Glutamatergic neuron (in vitro differentiated cells): ENCODE measurements at places on chromosomes 6 and 20. TPM values are rescaled to one million over a fixed set of nuclear protein-coding genes. Genes with fewer than 3 reads are reported as not detected.
A peak's percentile ranks its signal among the peaks of the same experiment; 100 is the strongest.

DNA sequence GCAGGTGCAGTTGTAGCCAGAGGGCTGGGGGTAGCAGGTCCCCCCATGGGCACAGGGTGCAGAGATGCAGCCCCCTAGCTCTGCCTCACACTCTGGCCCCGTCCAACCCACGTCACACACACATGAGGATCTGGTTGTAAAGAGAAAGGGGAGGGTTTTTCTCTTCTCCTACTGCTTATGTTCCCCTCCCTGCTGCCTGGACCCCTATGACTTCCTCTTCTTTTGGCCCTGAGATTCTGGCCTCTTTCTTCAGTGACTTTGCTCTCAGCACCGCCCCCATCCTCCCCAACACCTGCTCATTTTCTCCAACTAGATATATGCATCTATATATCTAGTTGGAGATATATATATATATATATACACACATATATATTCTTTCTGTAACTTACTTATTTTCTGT is 9.7 kb downstream of the NOTCH4 start:
- H3K27ac ChIP-seq, result no peak overlapping the region
- no peak overlapping the region for H3K4me3 ChIP-seq
- no peaks in the 10 kb centered on the region for H3K4me1 ChIP-seq
- no peak for DNase-seq

GRCh38 chr20:36110994-36111393 is 43.5 kb upstream of the EPB41L1 start:
- peaks cover 8% of the 10 kb centered on the region for H3K27me3 ChIP-seq
- H3K4me1 ChIP-seq, result peaks cover 11% of the 10 kb centered on the region
- peak overlapping the region; percentile 15 for H3K27ac ChIP-seq
- H3K4me3 ChIP-seq, result no peak overlapping the region

DNA sequence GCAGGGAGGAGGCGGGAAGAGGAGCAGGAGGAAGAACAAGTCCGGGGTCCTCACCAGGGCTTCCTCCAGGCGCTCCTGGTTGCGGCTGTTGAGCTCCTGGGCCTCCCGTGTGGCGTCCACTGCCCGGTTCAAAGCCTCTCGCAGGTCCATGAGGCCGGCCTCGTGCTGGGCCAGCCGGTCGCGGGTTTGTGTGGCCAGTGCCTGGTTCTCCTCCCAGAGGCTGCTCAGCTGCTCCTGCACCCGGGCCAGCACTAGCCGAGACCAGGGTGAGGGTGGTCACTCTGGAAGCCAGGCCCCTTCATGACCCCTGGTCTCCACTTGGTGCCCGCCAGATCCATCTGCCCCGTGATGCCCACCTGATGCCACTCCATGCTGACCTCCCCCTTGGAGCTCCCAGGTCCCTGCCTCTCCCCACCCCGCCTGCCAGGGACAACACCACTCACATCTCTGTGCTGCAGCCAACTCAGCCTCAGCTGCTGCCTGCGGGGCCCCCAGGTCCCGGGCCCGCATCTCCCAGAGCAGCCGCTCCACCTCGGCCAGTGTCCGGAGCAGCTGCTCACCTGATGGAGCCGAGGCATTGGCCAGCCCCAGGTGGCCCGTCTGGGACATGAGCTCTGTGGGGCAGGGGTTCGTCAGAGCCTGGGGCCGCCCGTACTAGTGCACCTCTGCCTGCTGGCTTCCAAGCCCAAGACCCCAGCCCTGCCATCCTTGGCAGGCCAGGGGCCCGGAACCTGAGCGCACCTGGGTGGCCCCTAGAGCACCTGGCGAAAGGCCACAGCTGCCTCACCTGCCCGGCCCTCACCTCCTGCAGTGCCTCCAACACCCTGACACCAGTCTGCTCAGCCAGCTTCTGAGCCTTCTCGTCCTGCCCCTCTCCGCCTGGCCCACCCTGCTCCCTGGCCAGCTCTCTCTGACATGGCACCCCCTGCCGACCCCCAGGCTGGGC is 15.9 kb downstream of the ADRM1 start:
- no peaks in the 10 kb centered on the region for H3K4me1 ChIP-seq
- peaks cover 5% of the 10 kb centered on the region for H3K27me3 ChIP-seq
- H3K36me3 ChIP-seq, result no peaks in the 10 kb centered on the region
- DNase-seq, result no peak
- H3K4me3 ChIP-seq, result no peak overlapping the region

GRCh38 chr6:142118925-142119324 is 13.8 kb upstream of the GJE1 start:
- no peak for DNase-seq
- no peak overlapping the region for H3K27ac ChIP-seq
- H3K36me3 ChIP-seq, result no peaks in the 10 kb centered on the region
- H3K4me1 ChIP-seq, result no peaks in the 10 kb centered on the region

GRCh38 chr6:132962936-132963868 is 148.8 kb downstream of the RPS12 start:
- H3K27ac ChIP-seq, result no peak overlapping the region
- DNase-seq, result peak; percentile 84
- H3K4me3 ChIP-seq, result no peak overlapping the region
- H3K4me1 ChIP-seq, result peaks cover 14% of the 10 kb centered on the region
- H3K27me3 ChIP-seq, result peaks cover 3% of the 10 kb centered on the region
- H3K36me3 ChIP-seq, result no peaks in the 10 kb centered on the region

DNA sequence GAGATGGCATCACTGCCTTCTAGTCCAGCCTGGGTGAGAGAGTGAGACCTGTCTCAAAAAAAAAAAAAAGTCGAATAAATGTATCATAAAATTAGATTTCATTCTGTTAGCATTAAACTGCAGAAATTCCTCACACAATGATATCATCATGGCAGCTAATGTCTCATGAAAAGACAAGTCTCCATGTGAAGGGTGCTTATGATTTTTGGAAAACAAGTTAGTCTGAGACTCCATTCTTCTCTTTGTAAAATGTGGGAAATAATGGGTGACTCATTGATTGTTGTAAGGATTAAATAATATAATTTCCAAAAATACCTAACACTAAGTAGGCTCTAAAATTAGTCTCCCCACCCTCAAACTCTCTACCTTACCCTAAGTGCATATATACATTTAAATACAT is 49.6 kb upstream of the CDYL start:
- no peak overlapping the region for H3K4me3 ChIP-seq
- peaks cover 8% of the 10 kb centered on the region for H3K4me1 ChIP-seq
- no peak for DNase-seq
- H3K27me3 ChIP-seq, result no peaks in the 10 kb centered on the region
- H3K36me3 ChIP-seq, result peaks cover 4% of the 10 kb centered on the region

GRCh38 chr6:138805016-138805765 is 9.3 kb downstream of the ECT2L start:
- H3K4me3 ChIP-seq, result no peak overlapping the region
- H3K36me3 ChIP-seq, result no peaks in the 10 kb centered on the region

- no peak overlapping the region for H3K27ac ChIP-seq
- no peak overlapping the region for H3K4me3 ChIP-seq
- no peak for DNase-seq
- no peaks in the 10 kb centered on the region for H3K4me1 ChIP-seq
- no peaks in the 10 kb centered on the region for H3K27me3 ChIP-seq
Observed at GRCh38 chr6:46104209-46104608, 25.6 kb upstream of the ENPP4 start.

- no peaks in the 10 kb centered on the region for H3K36me3 ChIP-seq
- DNase-seq, result no peak
- H3K27me3 ChIP-seq, result peaks cover 2% of the 10 kb centered on the region
- H3K27ac ChIP-seq, result no peak overlapping the region
Observed at GRCh38 chr20:7274870-7275269, 507.4 kb downstream of the BMP2 start.

GRCh38 chr6:100343316-100344077 is 121.2 kb downstream of the SIM1 start:
- H3K36me3 ChIP-seq, result no peaks in the 10 kb centered on the region
- no peak for DNase-seq
- no peak overlapping the region for H3K4me3 ChIP-seq

Gene GPLD1
- total RNA-seq, result 2.0 TPM

Gene PROKR2
- total RNA-seq, result 0.86 TPM

Gene LTA
- total RNA-seq, result not detected

Gene ZBTB22
- total RNA-seq, result 21.7 TPM

Gene MCCD1
- not detected for total RNA-seq

Gene IL17A
- total RNA-seq, result not detected
